Posterior cingulate gyrus (tissue), 11 donors: ENCODE measurements at places on chromosomes 4 and X.

DNA sequence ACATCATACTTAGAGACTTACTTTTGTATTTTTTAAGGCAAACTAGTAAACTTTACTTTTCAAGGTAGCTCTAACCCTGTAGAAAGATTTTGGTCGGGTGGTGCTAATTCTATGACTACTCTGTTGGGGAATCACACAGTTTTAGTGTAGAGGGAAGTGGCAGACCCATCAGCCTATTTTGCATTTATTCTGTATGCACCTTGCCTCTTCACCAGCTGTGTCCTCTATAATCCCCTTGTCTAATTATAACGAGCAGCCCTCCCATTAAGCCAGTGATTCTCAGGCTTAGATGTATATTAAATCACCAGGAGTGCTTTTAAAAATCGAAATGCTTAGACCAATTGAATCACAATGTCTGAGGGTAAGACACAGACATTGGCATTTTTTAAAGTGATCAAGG lies 78.1 kb downstream of the GALNT7 start:
- DNase-seq = no peak

DNA sequence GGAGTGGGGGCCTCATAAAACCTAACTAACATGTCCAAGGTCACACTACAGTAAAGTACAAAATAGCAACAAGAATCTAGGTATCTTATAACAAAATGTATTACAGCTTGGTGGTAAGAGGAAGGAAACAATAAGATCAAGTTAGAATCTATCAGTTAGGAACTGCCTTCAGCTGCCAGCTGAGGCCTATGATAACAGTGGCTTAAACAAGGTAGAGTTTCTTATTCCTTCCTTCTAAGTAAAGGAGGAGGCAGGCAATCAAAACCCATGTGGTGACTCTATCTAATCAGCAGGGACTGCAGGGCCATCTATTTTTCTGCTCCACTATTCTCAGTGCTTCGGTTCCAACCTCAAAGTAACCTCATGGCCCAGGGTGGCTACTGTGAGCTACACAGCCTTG lies 10.9 kb downstream of the SH3D19 start:
- DNase-seq = no peak

DNA sequence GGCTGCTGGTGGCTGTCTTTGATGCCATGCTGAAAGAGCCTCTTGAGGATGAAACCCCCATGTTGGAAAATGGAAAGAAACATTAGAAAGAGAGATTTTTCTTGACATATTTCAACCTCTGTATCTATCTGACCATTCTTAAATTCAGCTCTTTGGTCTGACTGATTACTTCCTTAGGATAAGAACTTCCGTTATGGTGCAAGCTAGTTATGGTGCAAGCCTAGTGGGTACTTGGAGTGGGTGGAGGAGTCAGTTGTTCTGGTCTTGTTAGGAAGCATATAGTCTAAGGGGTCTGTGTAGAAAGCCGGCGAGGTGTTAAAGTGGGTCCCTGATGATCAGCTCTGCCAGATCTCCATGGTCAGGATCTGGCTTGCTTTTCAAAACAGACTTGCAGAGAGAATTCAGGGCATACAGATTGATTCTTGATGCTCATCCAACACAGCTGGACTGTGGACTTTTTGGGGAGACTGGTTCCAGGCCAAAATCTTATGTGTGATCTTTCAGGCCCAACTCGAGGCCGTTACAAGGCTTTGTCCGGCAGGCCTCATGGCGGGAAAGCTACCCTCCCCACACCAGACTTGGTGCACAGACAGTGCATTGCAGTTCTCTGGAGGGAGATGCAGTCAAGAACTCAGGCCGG lies 82.8 kb upstream of the BOD1L1 start:
- no peak for DNase-seq

GRCh38 chr4:8761167-8761823 lies 110.3 kb downstream of the HMX1 start:
- peak; percentile 43 for DNase-seq

DNA sequence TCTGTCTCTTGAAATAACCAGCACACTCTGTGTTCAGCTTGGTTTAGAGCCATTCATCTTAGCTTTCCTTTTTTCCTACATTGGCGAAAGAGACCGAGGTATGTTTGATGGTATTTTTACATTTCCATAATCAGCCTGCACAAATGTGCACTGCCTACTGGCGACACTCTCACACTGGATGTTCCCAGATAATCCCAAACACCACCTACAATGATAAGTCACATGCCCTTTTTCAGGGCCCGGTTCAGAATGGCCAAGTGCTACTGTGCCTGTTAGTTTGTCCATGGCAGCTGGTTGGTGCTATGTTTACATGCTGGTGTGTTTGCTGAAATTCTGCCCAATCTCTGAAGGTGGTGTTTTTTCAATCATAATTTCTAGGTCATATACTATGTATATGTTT lies 80.8 kb upstream of the NR3C2 start:
- no peak for DNase-seq

DNA sequence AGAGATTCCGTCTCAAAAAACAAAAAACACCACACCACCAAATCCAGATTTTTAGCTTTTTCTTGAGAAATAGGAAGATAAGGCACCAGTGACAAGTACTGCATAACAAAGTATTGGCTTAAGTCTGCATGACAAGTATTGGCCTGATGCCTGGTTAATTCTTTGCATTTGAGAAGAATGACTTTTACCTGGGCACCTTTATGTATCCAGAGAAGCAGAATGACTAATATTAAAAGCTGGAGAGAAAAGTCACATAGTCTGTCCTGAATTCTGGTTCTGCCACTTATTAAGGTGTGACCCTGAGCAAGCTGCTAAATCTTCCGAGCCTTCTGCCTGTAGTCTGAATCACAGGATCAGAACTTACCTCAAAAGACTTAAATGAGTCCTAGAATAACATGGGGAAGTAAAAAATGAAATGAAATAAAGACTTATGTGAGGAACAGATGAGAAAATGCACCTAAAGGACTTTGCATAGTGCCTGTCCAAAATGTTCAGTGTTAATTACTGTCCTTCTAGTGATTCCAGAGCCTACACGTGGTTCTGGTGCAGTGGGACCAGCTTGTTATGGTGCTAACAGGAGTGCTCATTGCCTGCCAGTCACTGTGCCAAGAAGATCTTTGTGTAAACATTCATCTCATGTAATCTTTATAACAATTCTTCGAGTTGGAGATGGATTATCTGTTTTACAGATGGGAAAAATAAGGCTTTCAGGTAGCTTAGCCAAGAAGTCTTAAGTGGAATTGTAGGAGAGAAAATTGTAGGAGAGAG lies 31.6 kb downstream of the UGDH start:
- no peak for DNase-seq

GRCh38 chr4:33411182-33411581 lies 2691.0 kb downstream of the PCDH7 start:
- no peak for DNase-seq

GRCh38 chrX:69137371-69138117 lies 27.7 kb downstream of the PJA1 start:
- DNase-seq = no peak
